ENCODE measurements at places on chromosomes 12 and 14.

DNA sequence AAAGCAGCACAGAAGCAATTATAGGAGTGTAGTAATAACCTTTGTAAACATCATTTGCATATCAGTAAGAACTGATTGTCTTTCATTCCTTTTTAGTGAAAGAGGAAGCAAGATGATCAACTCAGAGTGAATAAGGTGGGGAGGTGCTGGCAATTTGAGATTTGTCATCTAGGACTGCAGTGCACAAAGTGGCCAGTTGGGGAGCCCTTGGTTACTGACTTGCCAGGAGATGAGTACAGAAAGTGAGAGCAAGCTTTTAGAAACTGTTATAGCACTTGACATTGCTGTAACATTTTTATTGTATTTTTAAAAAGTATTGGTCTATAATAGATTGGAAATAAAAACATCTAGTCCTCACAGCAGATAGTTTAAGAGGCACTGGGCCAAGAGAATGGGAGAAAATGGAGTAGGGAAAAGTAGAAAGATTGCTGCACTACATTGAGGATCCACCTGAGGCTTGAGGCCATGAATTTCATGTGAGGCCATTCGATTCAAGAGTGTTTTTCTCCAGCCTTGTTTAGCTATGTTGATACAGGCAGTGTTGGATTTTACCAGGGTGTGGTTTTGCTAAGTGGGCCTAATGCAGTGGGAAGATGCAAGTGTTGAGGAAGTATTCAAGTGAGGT is 98.2 kb downstream of the SNAPC1 start:
- peak; percentile 20 for DNase-seq

- no peak for DNase-seq
Measured at GRCh38 chr14:50605766-50606165, 45.8 kb downstream of the ATL1 start.

- peak; percentile 19 for DNase-seq
Measured at GRCh38 chr14:64910847-64911495, 3.3 kb upstream of the CHURC1 start.

- DNase-seq: no peak
Measured at GRCh38 chr12:69661386-69661785, 37.7 kb downstream of the BEST3 start.

DNA sequence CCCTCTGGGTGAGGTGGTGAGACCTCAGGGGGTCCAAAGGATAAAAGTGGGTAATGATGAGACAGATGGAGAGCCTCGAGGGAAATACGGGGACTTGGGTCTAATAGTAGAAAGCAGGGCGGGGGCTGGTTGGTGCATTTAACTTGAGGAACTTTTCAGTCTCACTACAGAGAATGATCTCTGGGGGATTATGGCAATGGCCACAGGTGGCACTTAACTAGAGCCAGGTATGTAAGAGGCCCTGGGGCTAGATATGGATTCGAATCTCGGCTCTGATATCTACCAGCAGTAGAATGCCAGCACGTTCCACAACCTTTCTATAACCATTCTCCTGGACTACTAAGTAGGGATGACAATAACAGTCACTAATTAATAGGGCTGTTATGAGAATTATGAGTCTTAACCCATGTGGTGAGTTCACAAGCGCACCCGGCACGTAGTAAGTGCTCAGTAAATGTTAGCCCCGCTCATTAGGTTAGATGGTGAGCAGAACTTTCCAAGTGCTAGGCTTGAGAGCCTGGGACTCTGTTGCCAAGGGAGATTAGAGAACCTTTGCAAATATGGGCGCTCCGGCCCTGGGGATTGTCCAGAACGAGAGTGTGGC is 888 bp upstream of the PLXNC1 start:
- DNase-seq: no peak

DNA sequence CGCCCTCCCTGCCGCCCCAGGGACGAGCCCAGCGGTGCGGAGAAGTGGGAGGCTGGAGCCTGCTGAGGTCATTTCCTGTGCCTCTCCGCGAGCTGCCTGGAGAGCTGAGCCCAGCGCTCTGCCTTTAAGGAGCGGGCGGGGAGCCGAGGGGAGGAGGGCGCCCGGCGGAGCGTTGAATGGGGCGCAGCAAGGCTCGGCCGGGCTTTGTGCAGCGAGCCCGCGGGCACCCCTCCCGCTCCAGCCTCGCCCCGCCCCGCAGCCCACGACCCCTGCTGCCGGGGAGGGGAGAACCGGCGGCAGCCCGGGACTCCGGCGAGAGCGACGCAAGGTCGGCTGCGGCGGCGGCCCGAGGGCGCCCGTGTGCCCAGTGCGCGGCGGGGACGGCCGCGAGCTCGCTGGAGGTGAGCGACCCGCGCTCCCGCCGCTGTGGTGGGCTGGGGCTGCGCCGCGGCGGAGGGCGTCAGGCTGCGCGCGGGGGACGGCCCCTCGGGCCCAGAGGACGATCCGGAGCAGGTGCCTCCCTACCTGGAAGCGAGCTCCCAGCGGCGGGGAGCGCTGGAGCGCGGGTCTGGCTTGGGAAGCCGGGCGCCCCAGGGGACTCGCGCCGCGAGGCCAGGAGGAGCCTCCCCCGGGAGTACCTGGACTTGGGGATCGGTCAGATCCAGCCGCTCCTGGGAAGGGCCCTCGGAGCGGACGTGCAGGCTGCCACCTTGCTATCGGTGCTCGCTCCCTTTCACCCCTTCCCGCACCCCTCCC is at the start of gene PLEKHH1:
Gene PLEKHH1, plus strand, starts transcription at position 293 of the 756 bp plus-strand sequence. CDS start 8,578 bp downstream, outside the sequence.
- DNase-seq: peak; percentile 50

- DNase-seq: no peak
Measured at GRCh38 chr12:128823216-128823915, 392 bp downstream of the SLC15A4 start.

GRCh38 chr14:67943947-67944346 is 124.4 kb downstream of the RAD51B start:
- peak; percentile 84 for DNase-seq

GRCh38 chr14:88195676-88196075 is 127.4 kb downstream of the KCNK10 start:
- no peak for DNase-seq

DNA sequence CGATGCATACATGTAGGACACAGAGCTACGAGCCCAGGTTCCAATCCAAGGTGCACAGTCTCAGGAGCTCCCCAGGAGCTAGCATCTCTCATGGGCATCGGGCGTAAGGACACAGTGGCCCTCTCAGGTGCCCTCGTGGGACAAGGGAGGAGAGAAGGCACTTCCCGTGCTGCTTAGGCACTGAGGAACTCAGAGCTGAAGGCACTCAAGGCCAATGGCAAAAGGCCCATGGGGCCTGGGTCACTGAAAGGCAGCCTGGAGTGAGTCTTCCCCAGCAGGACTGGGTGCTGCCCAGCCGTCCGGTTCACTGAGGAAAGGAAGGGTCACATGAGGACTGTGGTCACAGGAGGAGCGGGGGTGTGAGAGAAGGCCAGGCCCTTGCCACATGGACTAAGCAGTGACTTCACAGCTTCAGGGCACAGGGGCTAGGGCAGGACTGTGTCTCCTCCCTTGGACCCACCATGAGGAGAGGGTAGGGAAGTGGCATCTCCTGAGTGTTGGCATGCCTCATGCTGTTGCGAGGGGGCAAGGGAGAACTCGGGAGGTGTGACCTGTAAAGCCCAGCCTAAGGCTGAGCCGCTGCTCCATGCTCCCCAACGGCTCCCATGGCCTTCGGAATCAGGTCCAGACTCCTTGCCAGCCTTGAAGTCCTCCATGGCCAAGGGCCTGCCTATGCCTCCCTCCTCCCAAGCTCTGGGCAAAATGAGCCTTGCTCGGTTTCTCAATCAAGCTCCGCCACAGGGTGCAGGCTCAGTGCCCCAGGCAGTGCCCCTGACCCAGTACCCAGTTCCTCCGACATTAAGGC is 51.8 kb downstream of the CHGA start:
- DNase-seq: no peak

DNA sequence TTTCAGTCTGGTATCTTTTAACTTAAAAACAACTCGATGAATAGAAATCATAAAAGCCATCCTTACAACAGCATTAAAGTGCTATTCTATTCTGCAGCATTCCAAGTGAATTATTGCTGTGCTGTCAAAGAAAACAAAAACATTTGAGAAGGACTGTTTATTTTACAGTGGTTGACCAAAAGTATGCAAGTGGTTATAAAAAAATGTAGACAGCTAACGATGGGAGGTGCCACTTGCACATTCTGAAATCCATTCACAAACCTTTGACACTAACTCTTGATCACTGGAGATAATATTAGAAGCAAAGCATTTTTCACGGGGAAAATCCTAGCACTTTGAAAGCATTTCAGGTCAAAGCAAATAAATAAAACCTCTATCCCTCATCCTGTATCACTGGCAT is 55.6 kb downstream of the HMGA2 start:
- DNase-seq: peak; percentile 91

- no peak for DNase-seq
Measured at GRCh38 chr14:102945346-102946130, 23.1 kb downstream of the AMN start.

DNA sequence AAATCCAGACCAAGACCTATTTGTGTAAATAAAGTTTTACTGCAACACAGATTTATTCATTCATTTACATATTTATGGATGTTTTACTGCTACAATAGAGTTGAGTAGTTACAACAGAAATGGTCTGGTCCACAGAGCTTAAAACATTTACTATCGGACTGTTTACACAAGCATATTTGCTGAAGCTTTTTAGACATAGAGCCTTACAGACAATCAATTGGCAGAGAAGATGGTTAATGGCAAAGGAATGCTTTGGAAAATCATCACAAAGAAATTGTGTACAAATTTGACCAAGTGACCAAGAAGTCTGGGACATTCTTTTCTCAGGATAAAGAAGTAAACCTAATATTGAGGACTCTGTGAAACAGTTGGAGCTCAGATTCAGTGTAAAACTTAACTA is 504.3 kb downstream of the SLC16A7 start:
- DNase-seq: no peak

GRCh38 chr14:54387328-54387727 is 9.5 kb upstream of the CDKN3 start:
- DNase-seq: no peak

DNA sequence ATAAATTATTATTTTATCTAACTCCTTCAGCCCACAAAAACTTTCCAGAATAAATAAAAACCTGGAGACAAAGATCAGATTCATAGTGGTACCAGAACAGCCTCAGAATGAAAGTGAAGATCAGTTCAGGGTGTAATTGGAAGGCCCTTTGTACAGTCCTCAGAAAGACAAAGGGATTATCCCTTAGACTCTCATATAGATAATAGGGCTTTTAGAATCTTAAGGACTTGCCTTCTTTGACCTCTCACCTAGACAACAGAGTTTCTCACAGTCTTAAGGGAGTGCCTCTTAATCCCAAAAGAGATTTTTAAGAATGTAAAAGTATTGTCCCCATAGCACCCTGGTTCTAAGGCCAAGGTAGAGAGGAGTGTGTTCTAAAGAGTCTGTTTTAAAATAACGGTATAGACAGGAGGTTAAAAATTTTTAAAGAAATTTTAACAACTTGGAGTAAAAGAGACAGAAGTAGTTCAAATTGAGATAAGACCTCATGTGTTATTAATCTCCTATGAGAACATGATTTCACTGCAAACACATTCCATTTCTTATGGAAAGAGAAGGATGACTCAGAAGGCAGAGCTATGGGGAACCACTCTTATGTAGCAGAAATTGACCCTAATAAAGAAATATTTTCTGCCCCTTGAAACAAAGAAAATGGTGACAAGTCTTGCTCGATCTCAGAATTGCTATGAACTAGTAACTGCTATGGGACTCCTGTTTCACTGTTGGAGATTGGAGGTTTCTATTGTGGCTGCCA is 24.2 kb upstream of the NOVA1 start:
- DNase-seq: peak; percentile 62

DNA sequence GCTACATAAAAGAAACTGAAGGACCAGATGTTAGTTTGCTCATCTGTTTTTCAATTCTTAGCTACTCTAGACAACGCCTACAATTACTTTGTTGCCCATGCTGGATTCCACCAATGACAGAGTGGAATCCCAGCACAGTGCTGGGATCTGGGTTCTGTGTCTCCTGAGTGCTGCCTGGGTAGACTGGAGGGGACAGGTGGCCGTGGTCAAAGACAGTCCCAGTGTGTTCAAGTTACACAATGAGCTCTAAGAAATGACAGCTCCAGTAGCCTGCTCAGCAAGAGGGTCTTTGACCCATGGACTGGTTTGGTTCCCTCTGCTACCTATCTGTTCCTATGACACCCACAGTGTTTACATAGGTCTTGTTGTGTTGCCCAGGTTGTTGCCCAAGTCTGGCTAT is 38.5 kb downstream of the C2CD5 start:
- no peak for DNase-seq

DNA sequence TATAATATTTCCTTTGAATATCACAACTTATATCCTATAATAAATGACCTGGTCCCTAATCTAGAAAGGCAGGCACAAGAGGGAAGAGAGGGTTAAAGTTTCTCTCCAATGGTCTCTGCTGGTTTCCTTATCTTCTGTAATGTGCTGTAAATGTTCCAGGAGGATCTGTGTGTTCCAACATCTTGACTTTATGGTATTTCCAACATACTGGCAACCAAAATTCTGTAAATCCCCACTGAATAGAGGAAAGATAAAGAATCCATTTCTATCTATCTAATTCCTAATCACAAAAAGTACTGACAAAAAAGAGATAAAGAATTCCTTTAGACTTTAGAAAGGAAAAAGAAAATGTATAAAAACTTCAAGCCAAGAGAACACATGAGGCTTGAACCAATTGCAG is 146.4 kb upstream of the CCDC198 start:
- no peak for DNase-seq

DNA sequence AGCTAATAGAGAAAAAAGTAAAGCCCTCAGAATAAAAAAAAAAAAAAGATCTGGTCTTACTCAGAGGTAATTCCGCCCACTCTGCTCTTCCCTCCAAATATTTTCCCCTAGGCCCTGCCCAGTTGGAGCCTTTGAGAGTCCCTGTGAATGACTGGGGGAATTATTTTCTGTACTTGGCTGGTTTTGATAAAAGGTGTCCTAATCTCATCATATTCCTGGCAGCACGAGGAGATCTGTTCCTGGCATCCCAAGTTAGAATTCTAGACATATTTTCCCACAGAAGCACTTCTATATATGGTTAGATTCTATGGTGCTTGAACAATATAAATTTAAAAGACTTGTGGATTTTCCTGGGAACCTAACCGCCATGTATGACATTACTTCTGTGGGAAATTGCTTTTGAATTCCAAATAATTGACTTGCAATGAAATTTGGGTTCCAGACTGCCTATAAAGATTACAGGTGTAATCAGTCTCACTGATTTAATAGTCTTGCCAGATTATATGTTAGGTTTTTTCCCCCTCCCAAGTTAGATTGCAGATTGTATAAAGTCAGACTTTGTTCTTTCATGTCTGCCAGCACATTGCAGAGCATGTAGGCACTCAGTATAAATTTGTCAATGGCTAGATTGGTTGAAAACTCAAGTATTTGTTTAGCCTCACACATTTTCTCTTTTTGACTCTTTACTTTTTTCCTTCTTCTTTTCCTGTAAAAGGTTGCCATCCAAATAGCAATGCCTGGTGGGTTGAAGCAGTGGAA is 12.3 kb downstream of the GPX2 start:
- no peak for DNase-seq

GRCh38 chr14:95413289-95414215 is 93.8 kb upstream of the CLMN start:
- peak; percentile 26 for DNase-seq

DNA sequence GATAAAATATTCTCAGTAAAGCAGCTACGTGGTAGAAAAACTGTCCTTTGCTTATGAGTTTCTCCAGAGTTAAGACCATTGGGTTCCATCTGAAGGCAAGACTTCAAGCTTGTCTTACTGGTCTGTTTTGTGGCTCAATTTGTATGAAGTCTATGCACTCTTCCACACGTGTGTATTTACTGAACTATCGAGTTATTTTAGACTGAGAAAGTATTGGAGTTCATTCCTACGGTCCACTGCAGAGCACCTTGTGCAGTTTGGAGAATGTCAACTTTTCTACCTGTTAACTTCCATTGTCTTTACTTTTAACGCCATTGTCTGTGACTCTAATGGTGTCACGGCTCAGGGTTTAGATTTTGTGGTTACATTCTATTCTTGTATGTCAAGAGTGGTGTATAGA is 3.7 kb downstream of the HIF1A start:
- DNase-seq: no peak
